ENCODE measurements at places on chromosomes 1 and 21. TPM values are rescaled to one million over a fixed set of nuclear protein-coding genes. Genes with fewer than 3 reads are reported as not detected.

DNA sequence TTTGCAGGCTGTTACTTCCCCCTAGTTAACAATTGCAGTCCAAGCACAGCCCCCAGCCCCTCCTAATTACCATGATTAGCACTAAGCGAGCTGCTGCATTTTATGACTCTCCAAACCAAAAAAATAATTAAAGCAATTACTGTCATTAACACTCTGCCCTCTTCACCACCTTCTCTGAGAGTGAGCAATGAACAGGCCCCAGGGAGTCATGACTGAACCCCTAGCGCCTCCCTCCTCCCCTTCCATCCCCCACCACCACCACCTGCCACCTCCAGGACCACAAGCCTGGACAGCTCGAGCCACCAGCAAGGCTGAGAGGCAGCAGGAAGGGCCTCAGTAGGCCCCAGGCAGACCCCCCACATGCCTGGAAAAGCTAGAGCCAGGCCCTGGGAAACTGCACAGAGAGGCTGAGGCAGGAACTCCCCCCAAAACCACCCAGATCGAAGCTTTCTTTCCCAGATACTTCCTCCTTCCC lies 35.5 kb upstream of the ZC3H12A start:
- no peak for DNase-seq

- no peak for DNase-seq
These were observed 1.0 kb downstream of the DNAJB4 start for GRCh38 chr1:78005755-78006154.

DNA sequence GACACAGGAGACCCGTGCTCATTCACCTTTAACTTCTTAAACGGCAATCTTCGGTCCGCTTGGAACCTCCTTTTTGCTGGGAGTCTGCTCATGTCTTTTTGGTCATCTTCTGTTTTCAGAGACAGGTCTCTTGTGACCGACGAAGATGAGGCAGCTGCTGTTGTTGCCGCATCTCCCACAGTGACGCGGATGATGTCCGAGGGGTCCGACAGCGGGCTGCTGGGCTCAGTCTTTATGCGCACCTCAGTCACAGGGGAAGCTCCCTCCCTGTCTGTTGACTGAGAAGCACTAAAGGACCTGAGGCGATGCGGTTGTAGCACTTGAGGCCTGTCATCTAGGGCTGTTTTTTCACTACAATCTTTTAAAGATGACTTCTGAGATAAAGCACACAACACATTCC lies 17.6 kb downstream of the ZBTB21 start:
- DNase-seq = no peak

RUNX1 gene
- total RNA-seq = 39.7 TPM

DNA sequence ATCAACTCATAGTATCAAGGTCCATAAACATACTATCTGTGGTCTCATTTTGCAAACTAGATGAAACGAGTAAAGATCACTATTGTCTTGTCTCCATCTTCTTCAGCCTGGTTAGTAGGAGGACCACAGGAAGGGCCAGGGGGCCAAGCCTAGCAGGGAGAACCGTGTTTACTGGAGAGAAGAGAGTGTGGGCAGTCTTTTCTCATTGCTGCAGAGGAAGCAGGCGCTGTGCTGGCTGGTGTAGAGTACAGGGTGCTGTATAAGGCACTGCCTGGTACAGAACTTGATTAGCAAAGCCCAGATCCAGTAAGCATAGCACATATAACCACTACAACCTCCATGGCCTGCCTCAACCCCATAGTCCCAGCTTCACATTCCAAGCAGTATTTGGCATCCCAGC lies 10.0 kb upstream of the B4GALT3 start:
- peak; percentile 52 for DNase-seq

BRDT gene
- not detected for total RNA-seq

DNA sequence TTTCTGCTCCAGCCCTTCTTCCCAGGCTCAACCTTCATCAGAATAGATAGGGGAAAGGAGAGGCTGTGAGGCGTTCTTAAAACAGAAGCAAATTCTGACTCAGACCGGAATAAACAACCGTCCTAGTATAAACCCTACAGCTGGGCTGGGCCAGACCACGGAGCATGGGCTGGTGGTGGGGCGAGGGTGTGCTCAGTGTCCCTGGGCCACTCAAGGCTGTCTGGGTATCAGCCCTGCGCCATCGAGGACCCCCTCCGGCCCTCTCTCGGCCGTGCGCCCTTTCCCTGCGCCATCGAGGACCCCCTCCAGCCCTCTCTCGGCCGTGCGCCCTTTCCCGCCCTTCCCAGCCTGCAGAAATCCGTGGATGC lies 36.0 kb downstream of the CAPN2 start:
- DNase-seq = peak; percentile 79

ADGRL2 gene
- total RNA-seq = 64.2 TPM

DNA sequence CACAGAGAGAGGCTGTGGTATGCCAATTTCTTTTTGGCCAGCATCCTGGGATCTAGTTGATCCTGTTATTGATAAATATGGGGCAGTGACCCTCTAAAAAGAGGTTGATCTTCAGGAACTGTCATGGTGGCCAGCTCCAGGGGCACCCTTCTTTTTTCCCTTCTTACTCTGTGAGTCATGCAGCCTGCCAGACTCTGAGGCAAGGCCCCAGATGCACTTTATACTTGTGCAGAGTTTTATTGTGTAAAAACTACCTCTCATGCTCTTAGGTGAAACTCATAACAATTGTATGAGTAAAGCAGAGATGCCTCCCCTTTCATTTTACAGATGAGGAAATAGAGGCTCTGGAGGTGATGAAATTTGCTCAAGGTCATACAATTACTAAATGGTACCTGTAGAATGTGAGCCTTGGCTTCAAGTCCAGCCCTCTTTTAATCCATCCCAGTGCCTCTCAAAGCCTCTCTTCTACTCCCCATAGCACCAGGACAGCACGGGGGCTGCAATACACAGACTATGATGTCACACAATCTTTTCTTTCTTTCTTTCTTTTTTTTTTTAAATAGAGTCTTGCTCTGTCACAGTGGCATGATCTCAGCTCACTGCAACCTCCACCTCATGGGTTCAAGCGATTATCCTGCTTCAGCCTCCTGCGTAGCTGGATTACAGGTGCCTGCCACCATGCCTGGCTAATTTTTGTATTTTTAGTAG lies 387.8 kb downstream of the KCNH1 start:
- no peak for DNase-seq

CLCA2 gene
- not detected for total RNA-seq

- no peak for DNase-seq
These were observed 17.1 kb upstream of the PINK1 start for GRCh38 chr1:20615946-20616846.

CTBS gene
- total RNA-seq = 20.9 TPM

ERICH3 gene
- not detected for total RNA-seq

DNA sequence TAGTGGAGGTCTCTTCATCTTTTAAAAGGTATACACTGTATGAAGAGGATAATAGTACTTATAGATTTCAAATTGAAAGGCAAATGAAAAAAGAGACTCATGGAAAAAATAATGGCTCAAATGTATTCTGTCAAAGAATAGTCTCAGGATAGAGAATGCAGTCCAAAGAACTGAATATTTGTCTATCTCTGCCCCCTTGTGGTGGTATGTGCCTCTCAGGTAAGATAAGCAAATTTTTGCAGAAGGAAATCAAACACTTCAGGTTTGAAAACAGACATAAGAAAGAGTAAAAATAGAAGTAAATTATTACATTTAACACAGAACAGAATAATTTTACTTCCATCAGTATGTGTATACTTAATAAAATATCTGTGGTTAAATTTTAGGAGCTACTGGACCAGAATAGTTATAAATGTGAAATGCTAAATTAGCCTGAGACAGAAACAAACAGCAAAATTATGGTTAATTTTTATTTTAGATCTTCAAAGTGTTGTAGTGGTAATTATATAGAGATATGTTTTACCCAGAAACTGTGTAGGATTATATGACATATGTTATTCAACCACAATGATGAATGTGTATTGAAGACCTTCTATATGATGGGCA lies 164.4 kb upstream of the PALMD start:
- no peak for DNase-seq

DNA sequence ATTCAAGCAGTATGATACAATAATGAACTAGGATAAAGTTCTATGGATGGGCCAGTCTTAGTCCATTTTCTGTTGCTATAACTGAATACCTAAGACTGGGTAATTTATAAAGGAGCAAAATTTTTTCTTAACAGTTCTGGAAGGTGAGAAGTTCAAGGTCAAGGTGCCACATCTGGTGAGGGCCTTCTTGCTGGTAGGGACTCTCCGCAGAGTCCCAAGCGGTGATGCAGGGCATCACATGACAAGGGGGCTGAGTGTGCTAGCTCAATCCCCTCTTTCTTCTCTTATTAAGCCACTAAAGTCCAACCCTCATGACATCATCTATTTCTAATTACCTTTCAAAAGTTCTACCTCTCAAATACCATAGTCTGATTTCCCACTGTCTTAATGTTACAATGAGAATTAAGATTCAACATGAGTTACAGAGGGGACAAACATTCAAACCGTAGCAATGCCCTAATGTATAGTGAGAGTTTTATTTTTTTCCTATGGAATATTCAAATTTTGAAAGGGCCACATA lies 92.2 kb upstream of the QSOX1 start:
- DNase-seq = no peak

DNA sequence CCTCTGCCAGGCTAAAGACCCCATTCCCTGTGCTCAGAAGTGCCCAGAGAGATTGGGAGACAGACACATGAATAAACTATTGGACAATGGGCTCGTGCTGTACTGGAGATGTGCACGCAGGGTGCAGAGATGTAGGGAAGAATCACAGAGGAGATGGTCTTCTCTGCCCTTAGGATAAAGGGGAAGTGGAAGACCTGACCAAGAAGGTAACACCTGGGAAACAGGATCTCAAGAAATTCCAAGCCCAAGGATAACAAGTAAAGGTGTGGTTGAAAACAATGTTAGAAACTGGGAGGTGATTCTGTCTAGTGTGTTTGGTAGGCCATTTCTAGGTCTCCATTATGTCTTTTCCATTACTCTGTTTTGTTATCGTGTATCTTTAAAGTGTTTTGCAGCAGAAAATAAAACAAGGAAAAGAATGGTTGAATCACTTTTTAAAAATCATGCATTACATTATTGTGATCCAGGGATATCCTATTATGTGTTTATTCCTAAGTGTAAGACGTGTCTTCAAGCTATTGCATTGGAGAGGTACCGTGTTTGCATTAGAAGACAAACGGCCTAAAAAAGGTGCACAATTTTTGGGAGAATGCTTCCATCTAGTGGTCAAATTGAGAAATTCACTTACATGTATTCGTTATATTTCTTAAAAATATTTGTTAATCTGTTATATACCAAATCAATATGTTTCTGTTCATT lies 40.8 kb upstream of the KCTD3 start:
- no peak for DNase-seq

GRCh38 chr1:56626546-56626945 lies 18.6 kb upstream of the PRKAA2 start:
- DNase-seq = no peak

GRCh38 chr1:1211541-1212441 lies 2.2 kb downstream of the TNFRSF4 start:
- peak; percentile 82 for DNase-seq

DNA sequence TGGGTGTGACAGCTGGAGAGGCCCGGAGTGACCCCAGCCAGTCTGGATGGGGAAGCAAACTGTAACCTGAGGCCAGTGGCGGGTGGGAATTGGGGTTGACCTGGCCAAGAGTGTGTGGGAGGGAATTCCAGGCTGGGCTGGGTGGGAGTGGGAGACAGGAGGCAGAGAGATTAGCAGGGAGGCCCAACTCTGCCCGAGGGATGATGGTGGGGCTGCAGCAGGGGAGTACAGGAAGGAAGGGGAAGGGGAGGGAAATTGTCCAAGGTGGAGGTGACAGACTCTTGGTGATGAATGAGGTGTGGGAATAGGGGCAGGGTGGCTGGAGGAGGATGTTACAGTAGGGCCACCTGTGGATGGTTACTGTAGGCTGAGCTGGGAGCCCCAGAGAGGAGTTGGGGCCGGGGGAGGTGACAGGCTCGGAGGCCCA lies 40.4 kb downstream of the HUNK start:
- no peak for DNase-seq

DNA sequence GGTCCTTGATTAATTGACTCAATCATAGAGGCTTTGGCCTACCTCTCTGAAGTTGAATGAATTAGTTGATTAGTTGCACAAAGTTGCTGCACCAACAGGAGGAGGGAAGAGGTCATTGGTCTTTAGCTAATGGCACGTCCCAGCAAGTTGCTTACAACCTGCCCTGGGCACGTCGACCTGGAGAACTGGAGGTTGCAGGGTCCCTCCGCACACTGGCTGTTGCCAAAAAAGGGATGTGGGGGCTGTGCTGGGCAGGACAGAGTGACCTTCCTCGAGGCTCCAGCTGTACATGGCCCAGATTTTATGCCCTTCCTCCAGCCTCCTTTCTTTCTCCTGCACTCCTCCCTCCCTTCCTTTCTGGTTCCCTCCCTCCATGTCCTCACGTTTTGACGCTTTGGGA lies 230.3 kb upstream of the VAMP3 start:
- peak; percentile 52 for DNase-seq

DNA sequence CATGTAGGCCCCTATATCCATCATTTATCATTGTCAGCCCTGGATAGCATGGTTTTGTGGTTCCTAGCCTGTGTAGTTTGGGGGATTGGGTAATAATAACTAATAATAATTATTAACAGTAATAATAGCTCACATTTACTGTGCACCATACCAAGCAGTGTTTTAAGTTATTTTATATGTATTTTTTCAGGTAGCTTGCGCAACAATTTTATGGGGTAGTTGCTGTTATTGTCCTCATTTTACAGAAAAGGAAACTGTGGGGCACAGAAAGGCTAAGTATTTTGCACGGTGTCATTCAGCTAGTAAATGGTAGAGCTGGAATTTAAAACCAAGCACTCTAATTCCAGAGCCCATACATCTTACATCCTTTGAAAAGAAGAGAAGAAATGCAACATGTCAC lies 179.8 kb downstream of the HS2ST1 start:
- no peak for DNase-seq

- DNase-seq = no peak
These were observed 7.6 kb upstream of the SHISA4 start for GRCh38 chr1:201880928-201881571.

- DNase-seq = no peak
These were observed 234.4 kb downstream of the LTN1 start for GRCh38 chr21:28758042-28758882.

C2CD4D gene
- not detected for total RNA-seq

- no peak for DNase-seq
These were observed 66.1 kb upstream of the PROX1 start for GRCh38 chr1:213921712-213922111.

DNA sequence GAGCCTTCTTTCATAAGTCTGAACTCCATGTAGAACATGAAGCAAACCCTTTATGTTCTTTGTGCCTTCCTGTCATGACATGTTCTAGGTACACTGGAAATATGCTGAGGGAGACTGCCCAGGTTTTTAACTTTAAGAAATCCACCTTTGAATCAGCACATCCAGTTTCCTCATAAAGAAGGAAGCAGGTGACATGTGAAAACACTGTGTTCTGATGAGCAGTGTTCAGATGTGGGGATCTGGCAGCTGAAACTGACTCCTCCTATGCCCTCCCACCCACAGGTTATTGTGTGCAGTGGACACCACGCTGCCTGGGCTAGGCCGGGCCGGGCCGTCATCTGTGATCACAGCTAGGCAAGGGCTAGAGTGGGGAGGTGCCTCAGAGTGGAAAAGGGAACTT lies 51.1 kb downstream of the CNN3 start:
- DNase-seq = no peak

RGS4 gene
- total RNA-seq = 14.1 TPM

- DNase-seq = no peak
These were observed 852 bp downstream of the FAAH start for GRCh38 chr1:46394872-46395465.

Data from chondrocyte (in vitro differentiated cells).